ENCODE measurements at places on chromosomes 5 and 9.

- no peak for DNase-seq
Measured at GRCh38 chr5:84374568-84374967, 10.1 kb downstream of the EDIL3 start.

DNA sequence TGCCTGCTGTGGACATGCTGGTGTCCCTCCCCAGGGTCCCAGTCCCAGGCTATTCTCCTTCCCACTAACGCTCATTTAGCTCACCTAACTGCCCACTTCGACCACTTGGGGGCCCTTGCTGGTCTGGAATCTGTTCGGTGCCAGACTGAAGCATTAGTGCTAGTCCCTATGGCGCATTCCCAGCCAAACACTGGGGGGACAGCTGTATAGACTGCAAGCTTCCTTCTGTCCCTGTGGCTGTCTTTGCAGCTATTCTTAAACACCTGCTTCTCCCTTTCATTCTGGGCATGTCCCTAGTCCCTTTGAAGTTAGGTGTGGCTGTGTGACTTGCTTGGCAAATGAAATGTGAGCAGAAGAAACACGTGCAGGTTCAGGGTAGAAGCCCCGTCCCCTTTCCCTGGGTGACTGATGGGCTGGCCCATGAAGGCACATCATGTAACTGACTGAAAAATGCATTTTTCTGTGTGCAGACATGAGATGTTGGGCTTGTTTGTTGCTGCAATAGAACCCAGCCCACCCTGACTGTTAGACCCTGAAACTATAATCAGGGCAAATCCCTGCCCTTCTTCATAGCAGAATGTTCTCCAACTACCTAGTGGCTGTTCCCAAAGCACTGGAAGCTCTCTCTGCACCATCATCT is 134.4 kb downstream of the BARX1 start:
- DNase-seq: no peak

- no peak for DNase-seq
Measured at GRCh38 chr5:135436951-135437418, 10.2 kb downstream of the DCANP1 start.

DNA sequence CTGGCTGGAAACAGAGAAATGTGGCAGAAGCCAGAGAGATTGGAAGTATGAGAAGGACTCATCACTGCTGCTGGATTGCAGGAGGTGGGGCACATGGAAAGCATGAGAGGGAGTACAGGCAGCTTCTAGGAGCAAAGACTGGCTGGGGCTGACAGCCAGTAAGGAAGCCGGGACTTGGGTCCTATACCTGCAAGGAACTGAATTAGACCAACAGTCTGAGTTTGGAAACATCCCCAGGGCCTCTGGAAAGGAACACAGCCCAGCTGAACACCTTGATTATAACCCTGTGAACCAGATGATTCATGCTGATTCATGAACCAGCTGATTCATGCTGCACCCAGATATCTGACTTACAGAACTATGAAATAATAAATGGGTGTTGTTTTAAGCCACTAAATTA is 93.4 kb downstream of the OSTF1 start:
- DNase-seq: peak; percentile 98

- DNase-seq: no peak
Measured at GRCh38 chr5:132099076-132099748, 25.6 kb downstream of the CSF2 start.

DNA sequence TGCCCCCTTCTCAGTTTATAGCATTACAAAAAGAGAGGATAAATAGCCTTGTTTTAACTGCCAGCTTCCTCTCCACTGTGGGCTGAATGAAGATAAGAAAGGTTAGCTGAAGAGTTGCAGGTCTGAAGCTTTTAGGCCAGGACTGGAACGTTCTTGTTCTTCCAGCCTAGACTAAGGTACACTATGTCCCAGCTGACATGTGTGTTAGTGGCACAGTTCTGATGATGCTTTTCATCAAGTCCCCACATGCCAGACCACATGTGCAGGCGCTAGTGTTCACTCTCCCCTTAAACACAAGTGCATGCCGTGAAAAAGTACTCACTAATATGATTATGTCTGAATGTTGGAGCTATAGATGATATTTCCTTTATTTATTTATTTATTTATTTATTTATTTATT is 40.7 kb downstream of the STXBP1 start:
- DNase-seq: no peak
